WTC11 (cell line): ENCODE measurements at places on chromosomes 11 and 22.

DNA sequence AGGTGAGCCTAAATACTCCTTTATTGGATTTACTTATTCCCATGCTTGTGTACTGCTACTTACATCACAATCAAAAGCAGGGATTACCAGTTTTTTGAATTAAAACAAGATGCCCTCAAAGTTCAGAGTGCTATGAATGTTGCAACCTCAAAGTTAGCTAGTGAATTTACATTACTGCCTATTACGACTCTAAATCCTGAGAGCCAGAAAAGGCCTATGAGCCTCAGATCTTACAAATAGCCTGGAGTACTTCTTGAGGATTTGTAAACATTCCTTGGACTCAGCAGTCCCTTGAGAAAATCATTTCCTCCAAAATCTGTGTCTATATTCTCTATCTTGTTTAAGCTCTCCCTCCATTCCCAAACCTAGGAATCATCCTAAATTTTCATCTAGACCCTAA, 25.5 kb downstream of the CHORDC1 start:
- no peaks in the 10 kb centered on the region for H3K27me3 ChIP-seq
- H3K4me3 ChIP-seq: no peak overlapping the region
- H3K27ac ChIP-seq: peak overlapping the region; percentile 69

DNA sequence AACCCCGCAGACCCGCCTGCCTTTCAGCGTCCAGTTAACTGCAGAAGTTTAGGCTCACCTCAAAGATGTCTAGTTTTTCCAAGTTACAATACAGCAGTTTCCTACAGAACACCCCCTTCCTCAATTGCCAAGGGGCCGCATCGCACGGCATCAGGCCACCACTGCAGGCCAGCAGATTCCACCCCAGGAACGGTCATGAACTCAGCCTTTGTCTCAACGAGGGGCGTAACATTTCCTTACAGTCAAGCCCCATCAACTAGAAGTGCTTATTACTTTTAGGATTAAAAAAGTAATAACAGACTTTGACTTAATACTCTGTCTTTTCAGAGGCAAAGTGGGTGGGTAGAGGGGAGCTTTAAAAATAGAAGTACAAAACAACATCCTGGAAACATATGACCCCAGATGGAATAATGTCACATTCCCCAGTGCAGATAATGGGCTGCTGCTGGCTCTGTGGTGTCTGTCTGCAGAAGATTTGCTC, 36.3 kb downstream of the PPP2R1B start:
- no peak overlapping the region for H3K27ac ChIP-seq
- no peaks in the 10 kb centered on the region for H3K27me3 ChIP-seq
- peaks cover 2% of the 10 kb centered on the region; the same call in 1 of the 2 replicates for H3K4me1 ChIP-seq
- H3K4me3 ChIP-seq: no peak overlapping the region
- H3K36me3 ChIP-seq: peaks cover 11% of the 10 kb centered on the region

- DNase-seq: no peak
- H3K27ac ChIP-seq: no peak overlapping the region
- H3K27me3 ChIP-seq: no peaks in the 10 kb centered on the region; the same call in 1 of the 2 replicates
- peaks cover 21% of the 10 kb centered on the region for H3K4me1 ChIP-seq
- peaks cover 6% of the 10 kb centered on the region for H3K36me3 ChIP-seq
- no peak overlapping the region for H3K4me3 ChIP-seq
Measured at GRCh38 chr22:36236388-36237319, 2.7 kb downstream of the APOL2 start.

GRCh38 chr22:48444320-48445112, 1383.2 kb downstream of the BRD1 start:
- H3K4me1 ChIP-seq: no peaks in the 10 kb centered on the region; the same call in 1 of the 2 replicates
- no peaks in the 10 kb centered on the region for H3K36me3 ChIP-seq
- no peak overlapping the region for H3K27ac ChIP-seq

DNA sequence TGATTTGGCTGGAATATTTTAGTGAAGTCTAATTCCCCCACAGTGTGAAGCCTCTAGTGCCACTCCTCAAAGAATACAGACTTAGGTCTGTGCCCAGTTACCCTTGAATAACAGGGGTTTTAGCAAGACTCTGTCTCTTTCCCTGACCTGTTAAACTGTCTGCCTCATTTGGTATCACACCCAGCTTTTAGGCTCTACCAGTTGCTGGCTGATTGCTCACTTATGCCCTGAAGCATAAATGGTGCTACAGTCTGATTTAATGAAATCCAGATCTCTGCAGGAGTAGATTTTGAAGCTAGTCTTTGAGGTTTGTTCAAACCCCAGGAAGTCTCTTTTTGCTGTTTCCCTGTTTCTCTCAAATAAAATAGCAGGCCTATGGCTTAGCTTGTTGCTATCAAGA, 45.2 kb upstream of the LIPT2 start:
- peaks cover 3% of the 10 kb centered on the region for H3K36me3 ChIP-seq
- no peak overlapping the region; the same call in 1 of the 2 replicates for H3K27ac ChIP-seq
- DNase-seq: no peak
- no peak overlapping the region for H3K4me3 ChIP-seq
- no peaks in the 10 kb centered on the region for H3K27me3 ChIP-seq

DNA sequence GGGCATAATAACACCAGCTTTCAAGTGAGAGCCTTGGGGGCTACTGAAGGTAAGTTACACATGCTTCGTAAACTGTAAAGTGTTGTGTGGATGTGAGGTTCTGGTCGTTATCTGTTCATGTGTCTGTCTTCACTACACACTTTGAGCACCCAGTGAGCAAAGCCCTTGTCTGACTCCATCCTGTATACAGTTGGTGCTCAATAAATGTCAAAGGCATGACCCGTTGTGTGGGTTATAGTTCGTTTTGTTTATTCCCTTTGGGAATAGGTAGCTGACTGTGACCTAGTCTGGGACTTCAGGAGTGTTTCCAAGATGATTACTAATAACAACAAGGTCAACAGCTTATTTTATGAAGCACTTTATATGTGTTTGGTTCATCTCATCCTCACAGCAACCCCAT, 146.9 kb downstream of the MIAT start:
- H3K4me3 ChIP-seq: no peak overlapping the region
- no peaks in the 10 kb centered on the region for H3K27me3 ChIP-seq

- no peaks in the 10 kb centered on the region for H3K27me3 ChIP-seq
- H3K4me3 ChIP-seq: no peak overlapping the region
- peaks cover 46% of the 10 kb centered on the region for H3K4me1 ChIP-seq
- peak overlapping the region; percentile 9; the same call in 1 of the 2 replicates for H3K27ac ChIP-seq
- DNase-seq: no peak
Measured at GRCh38 chr22:27713461-27713860, 88.1 kb downstream of the MN1 start.

DNA sequence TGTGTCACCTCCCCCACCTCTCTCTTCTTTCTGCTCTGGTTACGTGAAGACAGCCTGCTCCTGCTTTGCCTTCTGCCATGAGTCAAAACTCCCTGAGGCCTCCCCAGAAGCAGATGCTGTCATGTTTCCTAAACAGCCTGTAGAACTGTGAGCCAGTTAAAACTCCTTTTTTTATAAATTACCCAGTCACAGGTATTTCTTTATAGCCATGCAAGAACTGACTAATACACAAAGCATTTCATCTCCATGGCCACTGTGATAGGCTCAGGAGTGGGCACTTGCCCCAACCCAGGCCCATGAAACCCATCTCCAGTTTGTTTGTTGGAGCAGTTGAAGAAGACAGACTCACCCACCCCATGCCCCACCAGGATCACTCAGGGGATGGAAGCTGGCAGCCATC, 253.3 kb upstream of the ISX start:
- no peak for DNase-seq
- no peak overlapping the region for H3K4me3 ChIP-seq
- H3K4me1 ChIP-seq: peaks cover 40% of the 10 kb centered on the region
- H3K27ac ChIP-seq: no peak overlapping the region

- H3K4me1 ChIP-seq: peaks cover 51% of the 10 kb centered on the region
- peak overlapping the region; percentile 13; the same call in 1 of the 2 replicates for H3K27ac ChIP-seq
- H3K4me3 ChIP-seq: no peak overlapping the region
- DNase-seq: no peak
- H3K36me3 ChIP-seq: 0 out of 2 replicates have a peak, but pooled peaks cover 3% of the 10 kb centered on the region
- peaks cover 38% of the 10 kb centered on the region for H3K27me3 ChIP-seq
Measured at GRCh38 chr11:22635689-22636088, 10.1 kb upstream of the FANCF start.

DNA sequence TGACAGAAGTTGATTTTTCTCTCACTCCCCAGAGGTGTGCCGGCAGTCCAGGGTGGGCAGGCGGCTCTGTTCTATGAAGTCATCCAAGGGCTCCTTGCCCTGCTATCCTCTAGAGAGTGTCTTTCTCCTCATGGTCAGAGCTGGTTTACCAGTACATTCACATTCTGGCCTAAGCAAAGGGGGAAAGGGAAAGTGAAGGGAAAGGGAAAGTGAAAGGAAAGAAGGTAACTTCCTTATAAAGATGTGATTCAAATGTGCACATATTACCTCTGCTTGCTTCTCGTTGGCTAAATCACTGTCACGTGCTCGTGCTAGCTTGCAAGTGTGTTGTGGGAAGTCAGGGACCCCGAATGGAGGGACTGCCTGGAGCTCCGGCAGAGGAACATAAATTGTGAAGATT, 2.9 kb upstream of the HTATIP2 start:
- peaks cover 13% of the 10 kb centered on the region for H3K4me1 ChIP-seq
- no peak for DNase-seq
- H3K27ac ChIP-seq: no peak overlapping the region
- H3K27me3 ChIP-seq: peaks cover 54% of the 10 kb centered on the region
- H3K36me3 ChIP-seq: peaks cover 3% of the 10 kb centered on the region; the same call in 1 of the 2 replicates

DNA sequence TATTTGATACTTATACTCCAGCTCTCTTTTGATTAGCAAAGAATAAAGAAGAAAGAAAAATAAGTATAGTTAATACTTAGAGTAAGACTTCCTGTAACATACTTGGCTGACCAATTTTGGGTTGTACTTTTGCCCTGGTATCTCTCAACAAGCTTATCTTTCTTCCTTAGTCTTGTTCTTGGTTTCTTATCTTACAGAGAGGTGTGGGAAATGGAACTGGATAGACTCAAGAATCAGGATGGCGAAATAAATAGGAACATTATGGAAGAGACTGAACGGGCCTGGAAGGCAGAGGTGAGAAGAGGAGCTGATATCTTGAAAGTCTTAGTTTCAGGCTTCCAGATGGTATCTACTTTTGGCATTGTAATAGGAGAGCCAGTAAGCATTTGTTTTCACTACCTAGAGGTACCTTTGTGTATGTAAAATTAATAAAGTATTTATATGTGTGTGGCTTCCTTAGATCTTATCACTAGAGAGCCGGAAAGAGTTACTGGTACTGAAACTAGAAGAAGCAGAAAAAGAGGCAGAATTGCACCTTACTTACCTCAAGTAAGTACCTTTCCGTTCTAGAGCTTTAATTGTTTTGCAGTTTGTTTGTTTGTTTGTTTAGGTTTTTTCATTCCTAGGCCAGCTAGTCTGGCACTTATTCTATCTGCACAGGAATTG, 11.3 kb upstream of the BACE1-AS start:
- H3K36me3 ChIP-seq: peaks cover 44% of the 10 kb centered on the region
- H3K4me1 ChIP-seq: no peaks in the 10 kb centered on the region
- no peak overlapping the region for H3K4me3 ChIP-seq
- no peaks in the 10 kb centered on the region for H3K27me3 ChIP-seq
- no peak for DNase-seq

GRCh38 chr11:120929090-120929489, 94.8 kb upstream of the TBCEL start:
- no peak for DNase-seq
- H3K4me3 ChIP-seq: no peak overlapping the region
- peaks cover 17% of the 10 kb centered on the region for H3K4me1 ChIP-seq
- H3K36me3 ChIP-seq: no peaks in the 10 kb centered on the region
- H3K27ac ChIP-seq: no peak overlapping the region
- no peaks in the 10 kb centered on the region for H3K27me3 ChIP-seq

DNA sequence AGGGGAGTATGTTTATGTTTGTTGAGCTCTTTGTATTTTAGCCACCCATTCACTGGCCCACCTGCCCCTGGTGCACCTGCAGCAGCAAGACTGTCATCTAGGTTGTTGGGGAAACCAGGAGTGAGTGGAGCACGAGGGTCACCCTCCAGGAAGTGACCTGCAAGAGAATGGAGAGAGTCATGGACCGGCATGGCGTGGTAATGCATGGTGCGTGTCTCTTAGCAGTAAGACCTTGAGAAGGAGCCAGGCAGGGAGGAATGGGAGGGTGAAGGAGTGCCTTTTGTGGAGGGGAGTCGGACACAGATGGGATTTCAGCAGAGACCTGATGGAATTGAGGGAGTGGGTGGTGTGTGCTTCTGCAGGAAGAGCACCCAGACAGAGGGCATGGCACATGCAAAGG, 37.9 kb downstream of the KCNQ1 start:
- no peak for DNase-seq
- peaks cover 24% of the 10 kb centered on the region for H3K36me3 ChIP-seq
- H3K4me1 ChIP-seq: no peaks in the 10 kb centered on the region
- H3K4me3 ChIP-seq: no peak overlapping the region
- H3K27me3 ChIP-seq: peaks cover 99% of the 10 kb centered on the region
- no peak overlapping the region for H3K27ac ChIP-seq

DNA sequence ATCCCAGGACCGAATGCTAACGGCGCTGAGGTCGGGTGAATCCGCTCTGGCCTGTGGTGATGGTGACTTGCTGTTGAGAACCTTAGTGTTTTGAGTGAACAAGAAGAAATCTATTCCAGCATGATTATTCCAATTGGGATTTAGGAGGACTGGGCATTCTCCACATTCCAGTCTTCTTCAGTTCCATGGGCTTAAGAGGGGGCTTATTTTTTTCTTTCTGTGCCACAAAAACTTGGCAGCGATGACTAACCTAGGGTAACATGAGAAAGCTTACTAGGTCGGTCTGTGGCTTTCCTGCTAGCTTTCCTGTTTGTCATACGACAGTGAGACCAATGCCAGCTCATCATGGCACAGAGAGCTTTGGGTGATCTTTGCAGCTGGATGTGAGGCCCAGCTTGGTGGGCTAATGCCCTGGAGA, 62.9 kb upstream of the ATXN10 start:
- H3K36me3 ChIP-seq: no peaks in the 10 kb centered on the region
- no peaks in the 10 kb centered on the region for H3K4me1 ChIP-seq
- no peaks in the 10 kb centered on the region for H3K27me3 ChIP-seq
- H3K4me3 ChIP-seq: no peak overlapping the region
- H3K27ac ChIP-seq: peak overlapping the region; percentile 76; the same call in 1 of the 2 replicates
- DNase-seq: no peak

- H3K36me3 ChIP-seq: no peaks in the 10 kb centered on the region
- peaks cover 4% of the 10 kb centered on the region for H3K4me1 ChIP-seq
- H3K27me3 ChIP-seq: no peaks in the 10 kb centered on the region
- no peak overlapping the region for H3K4me3 ChIP-seq
- DNase-seq: no peak
Measured at GRCh38 chr11:85029964-85030363, 597.2 kb downstream of the DLG2 start.

- H3K27ac ChIP-seq: 0 out of 2 replicates have a peak overlapping the region, but pooled peaks have one; percentile 27
- H3K4me1 ChIP-seq: peaks cover 37% of the 10 kb centered on the region
- H3K36me3 ChIP-seq: no peaks in the 10 kb centered on the region
- peak overlapping the region; percentile 70 for H3K4me3 ChIP-seq
- H3K27me3 ChIP-seq: peaks cover 20% of the 10 kb centered on the region
Measured at GRCh38 chr22:42437488-42438292, 5.5 kb upstream of the NFAM1 start.

- H3K27ac ChIP-seq: peak within 1 kb of the TSS; percentile 98
- peaks cover 10% of the 10 kb centered on the region for H3K4me1 ChIP-seq
- peak; percentile 90 for DNase-seq
- no peaks in the 10 kb centered on the region for H3K27me3 ChIP-seq
- H3K36me3 ChIP-seq: no peaks in the 10 kb centered on the region
Measured at GRCh38 chr22:50507421-50507990, at the start of gene LMF2. TSS of gene LMF2 (minus strand) at chr22:50507702. CDS start at chr22:50507675, 27 bp downstream.
